HS-5 (cell line): ENCODE measurements at places on chromosomes 2 and 18.
A peak's percentile ranks its signal among the peaks of the same experiment; 100 is the strongest.

- no peak for DNase-seq
These were observed 103.2 kb upstream of the HS6ST1 start for GRCh38 chr2:128421861-128422311.

DNA sequence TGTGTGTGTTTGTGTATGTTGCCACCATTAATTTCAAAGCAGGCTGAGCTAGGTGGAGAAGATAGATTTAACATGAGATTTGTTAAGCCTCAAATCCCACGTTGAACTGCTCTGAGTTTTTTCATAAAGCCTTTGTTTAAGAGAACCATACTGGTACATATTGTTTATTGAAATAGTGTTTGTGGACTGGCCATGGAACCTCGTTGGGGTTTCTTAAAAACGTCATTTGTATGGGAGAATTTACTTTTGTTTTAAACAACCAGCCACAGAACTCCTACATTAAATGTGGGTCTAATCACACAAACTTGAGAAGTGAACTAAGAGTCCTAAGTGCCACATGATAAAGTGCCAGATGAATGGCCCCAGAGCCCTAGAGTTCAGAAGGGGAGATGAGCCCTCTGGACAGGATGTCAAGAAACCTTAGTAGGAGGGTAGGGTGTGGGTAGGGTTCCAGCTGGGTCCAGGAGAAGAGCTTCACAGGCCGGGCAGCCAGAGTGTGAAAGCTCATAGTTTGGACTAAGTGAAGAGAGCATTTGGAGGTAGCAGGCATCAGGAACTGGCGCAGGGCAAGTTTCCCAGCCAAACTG is 120.6 kb upstream of the EML6 start:
- no peak for DNase-seq

DNA sequence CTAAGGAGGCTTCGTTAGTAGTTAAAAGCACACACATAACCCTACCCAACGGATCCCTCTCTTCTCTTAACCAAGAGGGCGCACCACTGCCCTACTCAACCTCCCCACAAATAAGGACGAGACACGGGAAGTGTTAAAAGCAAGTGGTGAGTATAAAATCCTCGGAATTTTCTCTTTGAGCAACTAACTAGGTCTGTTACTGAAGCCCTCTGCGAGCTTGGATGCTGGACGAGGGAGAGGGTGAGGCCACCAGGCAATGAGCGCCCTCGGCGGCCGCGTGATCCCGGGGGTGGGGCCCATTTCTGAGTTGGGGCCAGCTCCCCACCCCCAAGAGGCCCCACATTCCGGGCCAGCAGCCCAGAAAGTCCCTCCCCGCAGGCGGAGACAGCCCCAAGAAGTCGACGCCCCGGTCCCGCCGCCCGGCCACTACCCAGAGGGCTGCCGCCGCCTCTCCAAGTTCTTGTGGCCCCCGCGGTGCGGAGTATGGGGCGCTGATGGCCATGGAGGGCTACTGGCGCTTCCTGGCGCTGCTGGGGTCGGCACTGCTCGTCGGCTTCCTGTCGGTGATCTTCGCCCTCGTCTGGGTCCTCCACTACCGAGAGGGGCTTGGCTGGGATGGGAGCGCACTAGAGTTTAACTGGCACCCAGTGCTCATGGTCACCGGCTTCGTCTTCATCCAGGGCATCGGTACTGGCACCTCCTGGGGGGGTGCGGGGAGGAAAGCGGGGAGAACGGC is at the start of gene CYBRD1:
Gene CYBRD1 (plus strand): TSS at position 423 of the 736 bp plus-strand sequence. CDS start 72 bp downstream, at position 495.
- peak; percentile 57 for DNase-seq

DNA sequence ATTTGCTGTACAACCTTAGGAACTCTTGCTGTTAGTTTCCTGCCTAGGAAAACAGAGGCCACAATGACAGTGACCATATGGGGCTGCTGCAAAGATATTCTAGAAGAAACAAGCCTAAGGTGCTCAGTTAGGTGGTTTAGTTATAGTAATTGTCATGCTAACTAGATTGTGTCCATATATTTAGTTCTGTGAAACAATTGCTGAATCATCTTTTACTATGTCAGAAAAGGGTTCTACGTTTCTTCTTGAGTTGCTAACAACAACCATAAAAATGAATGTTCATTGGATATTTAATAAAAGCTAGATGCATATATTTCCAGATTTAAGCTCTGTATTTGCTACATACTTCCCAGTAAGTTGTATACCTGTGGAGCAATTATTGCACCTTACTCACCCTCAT is 597.2 kb upstream of the KLHL29 start:
- DNase-seq = no peak

DNA sequence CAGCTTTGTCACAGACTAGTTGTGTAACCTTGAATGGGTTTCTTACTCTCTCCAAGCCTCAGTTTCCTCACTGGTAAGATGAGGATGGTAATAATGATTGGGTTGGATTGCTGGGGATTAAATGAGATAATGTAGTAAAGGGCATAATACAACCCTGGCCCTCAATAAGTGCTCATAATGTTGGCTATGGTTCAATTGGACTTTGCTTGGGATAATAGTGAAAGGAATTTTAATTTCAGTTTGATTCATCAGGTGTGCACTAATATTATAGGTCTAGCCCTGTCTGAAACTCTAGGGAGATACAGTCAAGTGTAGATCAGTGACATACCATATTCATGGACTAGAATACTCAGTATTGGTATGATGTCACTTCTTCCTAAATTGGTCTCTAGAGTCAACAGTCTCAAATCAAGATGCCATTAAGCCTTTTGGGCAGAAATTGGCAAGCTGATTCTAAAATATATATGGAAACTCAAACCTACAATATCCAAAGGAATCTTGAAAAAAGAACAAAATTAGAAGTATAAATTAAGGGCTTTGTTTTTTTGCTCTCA is 161.4 kb downstream of the SMAD7 start:
- no peak for DNase-seq

DNA sequence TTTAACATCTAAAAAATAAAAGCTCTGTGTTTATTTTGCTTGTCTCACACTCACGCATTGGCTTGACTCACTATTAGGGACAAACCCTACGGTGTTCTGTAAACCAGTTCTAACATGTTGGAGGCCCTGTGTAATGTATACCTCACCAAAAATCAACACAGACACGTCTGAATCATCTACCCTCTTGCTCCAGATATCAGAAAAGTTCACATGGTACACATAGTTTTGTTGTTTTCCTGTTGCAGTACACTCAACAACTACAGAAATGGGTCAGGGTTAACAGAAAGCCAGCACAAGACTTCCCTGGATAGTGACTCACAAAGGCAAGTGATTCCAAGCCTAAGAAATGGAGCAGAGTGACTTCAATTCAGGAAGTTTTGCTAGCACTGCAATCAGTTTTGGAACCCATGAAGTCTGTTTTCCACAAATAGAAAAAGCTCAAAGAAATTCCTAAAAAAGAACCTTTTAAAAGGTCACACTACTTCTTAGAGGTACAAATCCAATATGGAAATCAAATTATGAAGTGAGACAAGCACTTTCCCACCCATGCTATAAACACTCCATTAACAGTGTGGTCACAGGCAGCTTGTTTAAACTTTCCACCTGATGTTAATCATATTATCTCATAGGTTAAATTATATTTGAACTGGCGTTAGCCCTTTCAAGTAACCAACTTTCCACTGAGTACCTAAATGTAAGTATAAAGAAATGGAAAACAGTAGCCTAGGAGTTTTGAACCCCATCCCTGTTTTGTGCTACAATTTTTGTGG is 87.4 kb downstream of the GAREM1 start:
- DNase-seq = peak; percentile 69

GRCh38 chr2:60554074-60554645 is 706 bp upstream of the BCL11A start:
- DNase-seq = no peak

DNA sequence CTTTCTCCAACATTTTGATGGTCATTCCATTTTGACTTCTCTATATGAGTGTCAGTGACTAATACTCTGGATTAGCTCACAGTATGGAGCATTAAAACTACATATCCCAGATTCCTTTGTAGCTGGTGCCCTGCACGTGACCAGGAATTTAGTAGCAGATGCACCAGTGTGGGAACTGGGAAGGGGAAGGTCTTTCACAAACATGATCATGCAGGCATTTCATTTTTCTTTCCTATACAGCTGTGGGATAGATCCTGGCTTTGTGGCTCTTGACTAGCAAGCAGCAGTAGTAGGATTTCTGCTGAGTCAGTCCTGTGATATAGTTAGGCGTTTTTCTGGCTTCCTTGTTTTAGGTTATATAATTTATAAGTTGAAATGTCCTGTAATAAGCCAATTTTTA is 971.0 kb upstream of the CDH2 start:
- DNase-seq = no peak

DNA sequence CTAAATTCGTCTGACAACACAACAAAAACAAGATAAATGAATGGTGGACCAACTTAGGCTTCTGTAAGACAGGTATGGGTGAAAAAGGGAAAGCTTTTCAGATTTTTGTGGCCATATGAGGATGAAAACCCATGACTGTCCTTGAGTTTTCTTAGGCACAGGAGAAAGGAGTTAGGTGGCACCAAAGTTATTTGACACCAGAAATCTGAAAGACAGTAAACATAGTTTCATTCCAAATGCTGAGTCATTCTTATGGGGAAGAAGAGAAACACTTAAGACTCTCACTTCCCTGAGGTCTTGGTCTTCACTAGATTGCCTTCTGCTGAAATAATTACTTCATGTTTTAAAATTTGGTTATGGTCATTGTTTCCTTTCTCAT is 5.2 kb upstream of the GPD2 start:
- DNase-seq = peak; percentile 24

DNA sequence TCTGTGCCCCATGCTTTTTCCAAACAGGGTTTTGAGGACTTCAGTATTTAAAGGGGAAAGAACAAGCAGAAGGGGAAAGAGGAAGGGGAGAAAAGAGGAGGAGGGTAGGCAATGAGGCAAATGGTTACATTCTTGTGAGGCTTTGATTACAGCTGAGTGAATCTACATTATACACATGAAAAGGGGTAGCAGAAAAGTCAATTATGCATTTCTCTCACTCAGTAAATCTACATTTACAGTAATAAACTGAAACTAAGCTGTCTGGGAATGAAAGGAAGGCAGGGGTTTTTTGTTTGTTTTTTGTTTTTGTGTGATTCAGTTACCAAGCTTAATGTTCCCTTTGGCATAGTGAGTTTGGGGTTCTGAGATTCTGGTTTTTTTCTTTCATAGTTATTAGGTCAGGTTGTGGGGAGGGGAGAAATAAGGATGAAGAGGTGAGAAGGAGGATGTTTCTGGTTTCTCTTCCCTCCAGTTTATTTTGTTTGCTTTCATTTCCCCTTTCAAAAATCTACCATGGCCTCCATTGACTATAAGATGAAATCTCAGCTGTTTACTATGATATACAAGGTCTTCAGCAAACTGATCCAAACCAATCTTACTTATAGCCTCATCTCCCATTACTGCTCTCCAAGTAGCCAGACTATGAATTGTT is 18.7 kb downstream of the C18orf63 start:
- DNase-seq = no peak

- no peak for DNase-seq
These were observed at the start of gene MAL for GRCh38 chr2:95025406-95026319. Gene MAL (plus strand): TSS chr2:95025708. CDS start chr2:95025793, 85 bp downstream.

DNA sequence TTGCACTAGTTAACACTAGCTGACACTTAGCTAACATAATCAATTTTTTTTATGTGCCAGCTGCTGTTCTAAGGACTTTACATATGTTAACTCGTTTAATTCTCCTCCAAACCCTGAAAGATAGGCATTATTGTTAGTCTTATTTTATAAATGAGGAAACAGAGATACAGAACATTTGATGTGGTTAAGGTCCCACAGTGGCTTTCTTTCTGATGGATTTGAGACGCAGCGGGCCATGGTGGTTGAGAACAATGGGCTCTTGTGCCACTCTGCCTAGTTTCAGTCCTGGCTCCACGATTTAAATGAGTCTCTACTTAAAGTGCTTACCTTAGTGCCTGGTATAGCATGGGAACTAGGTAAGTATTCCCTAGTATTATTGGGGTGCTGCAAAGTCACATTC is 201.9 kb upstream of the SPRED2 start:
- no peak for DNase-seq

- DNase-seq = no peak
These were observed 105.0 kb downstream of the B3GNT2 start for GRCh38 chr2:62300925-62301324.

DNA sequence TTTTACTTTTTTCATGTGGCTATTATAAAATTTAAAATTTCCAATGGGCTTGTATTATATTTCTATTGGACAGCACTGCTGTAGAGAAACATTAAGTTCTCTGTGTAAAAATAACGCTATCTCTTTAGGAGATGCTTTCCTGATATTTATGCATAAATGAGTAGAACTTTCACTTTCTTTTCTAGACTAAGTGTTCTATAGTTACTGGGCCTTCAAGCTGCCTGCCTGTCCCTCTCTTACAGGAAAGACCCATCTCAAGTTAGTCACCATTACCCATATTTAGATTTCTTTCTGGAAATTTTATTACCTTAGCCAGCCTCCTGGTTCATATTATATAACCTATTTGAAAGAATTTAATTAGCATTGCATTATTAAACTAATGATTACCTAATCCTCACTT is 4.8 kb downstream of the ITGA4 start:
- no peak for DNase-seq

DNA sequence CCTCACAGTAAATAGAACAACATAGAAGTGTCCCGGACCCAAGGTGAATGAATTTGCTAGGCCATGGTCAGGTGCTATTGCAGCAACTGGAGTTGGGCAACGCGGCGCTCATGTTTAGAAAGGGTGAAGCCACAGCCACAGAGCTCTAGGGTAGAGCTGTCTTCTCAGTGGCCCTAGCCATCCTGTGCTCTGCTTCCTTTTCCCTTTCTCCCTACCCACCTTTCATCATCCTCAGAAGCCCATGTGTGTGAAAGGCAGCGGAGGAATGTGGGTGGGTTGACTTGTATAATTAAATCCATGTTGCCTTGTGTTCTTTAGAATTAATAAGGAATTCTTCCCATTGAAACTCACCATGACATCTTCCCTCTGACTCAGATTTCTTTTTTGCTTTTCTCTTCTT is 336.7 kb downstream of the OSR1 start:
- peak; percentile 73 for DNase-seq

- DNase-seq = no peak
These were observed 140.2 kb downstream of the UBE2E3 start for GRCh38 chr2:181120625-181121024.

DNA sequence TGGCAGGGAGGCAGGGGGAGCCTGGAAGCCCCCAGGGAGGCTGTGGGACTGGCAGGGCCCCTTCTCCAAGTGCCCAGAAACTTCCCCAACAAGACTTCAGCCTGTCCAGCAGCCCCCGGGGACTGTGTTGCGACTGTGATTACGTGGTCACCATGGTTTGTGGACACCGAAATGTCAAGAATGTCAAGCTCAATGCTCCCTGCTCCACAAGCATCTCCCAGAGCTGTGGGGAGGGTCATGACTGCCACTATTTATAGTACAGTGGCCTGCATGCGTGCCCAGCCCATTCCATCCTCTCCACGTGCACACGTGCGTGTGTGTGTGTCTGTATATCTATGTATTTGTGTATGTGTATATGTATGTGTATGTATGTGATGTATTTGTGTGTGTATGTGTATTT is 93.8 kb upstream of the MBOAT2 start:
- DNase-seq = no peak

- DNase-seq = no peak
These were observed 10.8 kb upstream of the MAPRE2 start for GRCh38 chr18:35030277-35030989.

GRCh38 chr18:13253786-13254688 is 35.5 kb downstream of the LDLRAD4 start:
- DNase-seq = no peak
